Left ventricle myocardium superior (tissue), 1 donor: ENCODE measurements at places on chromosomes 5 and 9.

DNA sequence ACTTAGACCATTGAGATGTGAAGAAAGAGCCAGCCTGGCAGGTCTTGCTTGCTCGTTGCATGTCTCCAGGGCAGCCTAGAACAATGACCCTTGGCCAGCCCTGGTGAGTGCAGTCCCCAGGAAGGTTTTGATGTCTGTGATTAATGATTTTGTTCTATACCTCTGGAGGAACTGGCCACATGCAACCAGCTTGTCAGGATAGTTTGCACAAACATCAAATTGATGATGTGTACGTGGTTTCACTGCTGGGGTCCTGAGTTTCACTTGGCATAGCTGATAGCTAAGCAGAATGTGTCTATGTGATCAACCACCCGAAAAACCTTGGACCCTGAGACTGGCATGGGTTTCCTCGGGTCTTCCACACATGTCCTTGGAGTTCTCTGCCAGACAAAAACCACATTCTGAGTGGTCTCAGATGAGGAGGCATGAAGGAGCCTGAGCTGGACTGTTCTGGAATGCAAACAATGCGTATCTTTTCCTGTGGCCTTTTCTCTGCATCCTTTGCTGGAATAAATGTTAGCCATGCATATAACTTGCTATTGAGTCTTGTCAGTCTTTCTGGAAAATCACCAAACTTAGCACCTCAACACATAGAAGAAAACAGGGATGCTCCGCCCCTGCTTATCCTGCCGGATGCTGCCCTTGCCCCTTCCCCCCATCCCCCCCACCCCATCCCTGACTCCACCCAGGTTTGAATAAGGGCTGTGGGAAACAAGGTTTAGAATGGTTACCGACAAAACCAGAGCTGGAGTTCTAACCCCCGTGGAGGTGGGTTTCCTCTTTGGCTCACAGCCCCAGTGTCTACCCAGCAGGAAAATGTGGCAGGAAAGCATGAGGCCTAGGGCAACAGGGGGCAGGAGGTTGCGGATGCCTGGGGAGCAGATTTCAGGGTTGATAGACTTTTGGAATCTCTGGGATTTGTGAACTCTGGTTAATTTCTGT is 50.1 kb upstream of the ANKRD33B start:
- peak; percentile 5 for DNase-seq

- DNase-seq: no peak
These were observed 4.0 kb downstream of the ENC1 start for GRCh38 chr5:74636552-74636951.

GRCh38 chr5:146051678-146052077 is 53.7 kb downstream of the PLAC8L1 start:
- DNase-seq: no peak

GRCh38 chr9:113591899-113592625 is 128.5 kb downstream of the RGS3 start:
- no peak for DNase-seq

DNA sequence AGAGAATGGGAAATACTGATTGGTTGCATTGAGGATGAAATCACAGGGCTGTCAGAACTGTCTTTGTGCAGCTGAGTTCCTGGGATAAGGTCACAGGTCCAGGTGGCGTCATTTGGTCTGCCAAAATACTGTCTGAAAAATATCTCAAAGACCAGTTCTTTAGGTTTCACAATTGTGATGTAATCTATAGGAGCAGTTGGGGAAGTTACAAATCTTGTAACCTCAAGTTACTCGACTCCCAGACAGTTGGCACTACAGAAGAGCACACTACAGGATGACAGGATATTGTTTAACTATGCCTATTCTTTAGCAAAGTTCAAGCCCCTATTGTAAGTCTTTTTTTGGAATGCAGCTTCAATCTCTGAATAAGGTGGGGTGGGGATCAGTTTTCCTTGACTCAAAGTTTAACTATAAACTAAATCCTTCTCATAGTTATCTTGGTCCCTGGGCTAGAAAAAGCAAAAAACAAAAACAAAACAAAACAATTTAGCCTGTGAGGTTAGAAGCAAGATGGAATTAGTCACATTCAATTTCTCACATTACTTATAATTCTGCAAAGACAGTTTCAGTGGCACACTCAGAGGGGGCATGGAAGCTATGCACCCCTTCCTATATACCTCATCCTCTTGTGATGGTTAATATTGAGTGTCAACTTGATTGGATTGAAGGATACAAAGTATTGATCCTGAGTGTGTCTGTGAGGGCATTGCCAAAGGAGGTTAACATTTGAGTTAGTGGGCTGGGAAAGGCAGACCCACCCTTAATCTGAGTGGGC is 276.0 kb downstream of the AUH start:
- no peak for DNase-seq
